Activated CD4-positive, CD25-positive, alpha-beta regulatory T cell treated with anti-CD3 and anti-CD28 coated beads, Interleukin-2, amount 50 U/mL, for 24 hours (primary cell): ENCODE measurements at places on chromosomes 6 and 20.

DNA sequence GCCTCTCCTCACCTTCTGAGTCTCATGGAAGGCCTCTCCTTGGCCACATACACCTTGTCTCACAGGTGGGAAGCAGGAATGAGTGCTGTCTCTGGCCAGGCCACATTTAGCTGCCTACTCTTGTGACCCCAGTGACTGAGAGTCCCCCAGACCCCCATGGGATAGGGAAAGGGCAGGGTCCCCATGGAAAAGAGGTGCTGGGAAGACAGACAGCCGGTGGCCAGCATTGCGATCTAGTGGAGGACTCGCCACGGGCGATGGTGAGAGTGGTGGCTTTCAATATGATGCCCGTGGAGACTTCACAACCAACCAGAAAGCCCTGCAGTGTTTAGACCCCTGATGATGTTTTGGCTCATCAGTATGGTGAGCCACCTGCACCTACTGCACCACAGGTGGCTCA is 19.8 kb downstream of the MANBAL start:
- no peak for ATAC-seq

- ATAC-seq, result no peak
Measured at GRCh38 chr6:129536271-129536670, 173.7 kb downstream of the ARHGAP18 start.

GRCh38 chr20:42559665-42560064 is 630.0 kb downstream of the PTPRT start:
- ATAC-seq, result no peak

GRCh38 chr6:157461000-157461915 is 80.3 kb downstream of the ZDHHC14 start:
- ATAC-seq, result peak; percentile 75

- no peak for ATAC-seq
Measured at GRCh38 chr6:108996208-108996607, 98.4 kb downstream of the SESN1 start.

DNA sequence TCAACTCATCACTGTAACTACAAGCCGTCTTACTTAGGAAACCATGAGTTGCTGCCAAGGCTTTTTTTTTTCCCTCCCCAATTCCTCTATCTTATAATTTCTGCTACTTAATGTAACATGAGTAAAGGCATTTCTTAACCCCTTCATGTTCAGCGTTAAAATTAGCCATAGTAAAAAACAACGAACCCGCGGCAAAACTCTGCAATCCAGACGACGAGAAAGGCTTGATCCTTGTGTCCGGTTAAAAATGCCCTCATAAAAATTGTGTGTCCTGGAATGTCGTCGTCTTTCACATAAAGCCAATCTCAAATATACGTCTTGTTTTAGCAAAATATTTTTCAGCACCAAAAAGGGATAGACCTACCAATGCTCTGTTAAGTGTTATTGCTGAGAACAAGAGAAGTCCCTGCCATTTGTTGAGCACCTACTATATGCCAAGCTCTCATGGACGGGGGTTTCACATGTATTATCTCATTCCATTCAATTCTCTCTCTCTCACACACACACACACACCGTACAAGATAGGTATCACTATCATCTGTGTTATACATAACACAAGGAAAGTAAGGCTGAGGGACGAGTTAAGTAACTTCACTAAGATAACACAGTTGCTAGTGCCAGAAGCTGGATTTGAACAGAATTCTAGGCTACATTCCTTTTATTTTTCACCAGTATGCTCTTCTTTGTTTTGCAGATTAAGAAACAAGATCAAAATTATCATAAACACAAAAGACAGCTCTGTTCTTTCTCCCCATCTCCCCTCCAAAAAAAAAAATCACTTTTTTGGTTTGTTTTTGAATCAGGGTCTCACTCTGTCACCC is 683 bp upstream of the ARHGAP18 start:
- no peak for ATAC-seq

- no peak for ATAC-seq
Measured at GRCh38 chr6:35044761-35045421, 96.2 kb downstream of the TCP11 start.
